ENCODE measurements at places on chromosomes 4 and X.

GRCh38 chr4:174265916-174266315 lies 17.6 kb downstream of the FBXO8 start:
- no peak overlapping the region for H3K27ac ChIP-seq
- no peak overlapping the region for H3K4me3 ChIP-seq
- no peaks in the 10 kb centered on the region for H3K36me3 ChIP-seq
- no peaks in the 10 kb centered on the region for H3K4me1 ChIP-seq

DNA sequence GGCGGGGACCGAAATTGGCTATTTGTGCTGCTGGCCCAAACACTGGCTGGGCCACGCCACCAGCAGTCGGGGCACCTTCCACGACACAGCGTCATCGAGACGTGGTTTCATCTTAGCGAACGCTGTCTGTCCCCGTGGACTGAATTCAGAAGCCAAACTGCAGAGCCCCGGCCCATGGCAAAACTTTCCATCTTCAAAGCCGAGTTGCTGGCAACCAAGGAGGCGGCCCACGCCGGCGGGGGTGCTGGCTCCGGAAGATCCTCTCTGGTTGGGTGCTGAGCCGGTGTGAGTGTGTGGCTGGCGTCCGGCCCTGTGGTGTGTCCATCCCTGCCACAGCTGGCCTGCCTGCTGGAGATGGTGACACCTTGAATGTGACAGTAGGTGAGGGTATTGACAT lies 96.6 kb upstream of the ADRA2C start:
- no peak overlapping the region for H3K27ac ChIP-seq
- no peaks in the 10 kb centered on the region for H3K27me3 ChIP-seq
- no peaks in the 10 kb centered on the region for H3K36me3 ChIP-seq
- H3K4me1 ChIP-seq: no peaks in the 10 kb centered on the region
- H3K4me3 ChIP-seq: no peak overlapping the region

- H3K4me1 ChIP-seq: no peaks in the 10 kb centered on the region
- H3K4me3 ChIP-seq: no peak overlapping the region
- no peaks in the 10 kb centered on the region for H3K27me3 ChIP-seq
- DNase-seq: no peak
- no peaks in the 10 kb centered on the region for H3K36me3 ChIP-seq
Measured at GRCh38 chrX:123236859-123237258, 52.8 kb downstream of the GRIA3 start.

DNA sequence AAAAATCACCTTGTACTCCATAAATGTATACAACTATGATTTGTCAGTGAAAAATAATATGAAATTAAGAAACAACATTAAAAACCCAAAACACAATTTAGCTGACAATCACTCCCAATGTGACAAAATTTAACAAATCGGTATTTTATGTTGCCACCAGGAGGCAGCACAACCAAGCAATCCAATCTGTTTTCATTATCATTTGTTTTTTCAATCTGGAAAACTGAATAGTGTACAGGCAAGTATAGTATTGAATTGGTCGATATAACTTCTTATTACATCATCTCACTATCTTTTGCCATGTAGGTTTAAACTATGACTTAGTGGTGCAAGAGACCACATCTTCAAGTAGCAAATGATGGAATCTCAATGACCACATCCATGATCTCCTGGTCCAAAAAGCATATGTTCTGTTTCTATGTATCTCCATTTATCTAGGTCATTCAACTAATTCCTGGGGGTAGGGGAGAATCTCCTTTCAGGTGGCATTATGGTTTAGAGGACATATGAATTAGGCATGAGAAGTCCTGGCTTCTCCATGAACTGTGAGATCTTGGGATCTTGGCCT lies 112.9 kb upstream of the AGA start:
- H3K4me3 ChIP-seq: no peak overlapping the region
- no peaks in the 10 kb centered on the region for H3K4me1 ChIP-seq
- H3K27ac ChIP-seq: no peak overlapping the region
- H3K27me3 ChIP-seq: no peaks in the 10 kb centered on the region
- no peak for DNase-seq

GRCh38 chrX:153830640-153831428 lies 490 bp upstream of the PDZD4 start:
- H3K27ac ChIP-seq: no peak overlapping the region
- no peaks in the 10 kb centered on the region for H3K36me3 ChIP-seq
- no peak for DNase-seq
- peaks cover 10% of the 10 kb centered on the region for H3K27me3 ChIP-seq
- peaks cover 23% of the 10 kb centered on the region for H3K4me1 ChIP-seq

GRCh38 chrX:55357236-55357635 lies 92.5 kb upstream of the PAGE3 start:
- no peaks in the 10 kb centered on the region for H3K36me3 ChIP-seq
- H3K4me1 ChIP-seq: no peaks in the 10 kb centered on the region
- peak; percentile 10 for DNase-seq
- H3K4me3 ChIP-seq: no peak overlapping the region
- no peak overlapping the region for H3K27ac ChIP-seq
- peaks cover under 1% of the 10 kb centered on the region for H3K27me3 ChIP-seq

GRCh38 chr4:99202094-99202493 lies 17.0 kb downstream of the ADH6 start:
- H3K4me1 ChIP-seq: no peaks in the 10 kb centered on the region
- H3K27ac ChIP-seq: no peak overlapping the region
- H3K36me3 ChIP-seq: no peaks in the 10 kb centered on the region
- no peaks in the 10 kb centered on the region for H3K27me3 ChIP-seq

Measured in T-cell (primary cell).